Fibroblast of skin of back (primary cell): ENCODE measurements at places on chromosomes 13 and 19.

DNA sequence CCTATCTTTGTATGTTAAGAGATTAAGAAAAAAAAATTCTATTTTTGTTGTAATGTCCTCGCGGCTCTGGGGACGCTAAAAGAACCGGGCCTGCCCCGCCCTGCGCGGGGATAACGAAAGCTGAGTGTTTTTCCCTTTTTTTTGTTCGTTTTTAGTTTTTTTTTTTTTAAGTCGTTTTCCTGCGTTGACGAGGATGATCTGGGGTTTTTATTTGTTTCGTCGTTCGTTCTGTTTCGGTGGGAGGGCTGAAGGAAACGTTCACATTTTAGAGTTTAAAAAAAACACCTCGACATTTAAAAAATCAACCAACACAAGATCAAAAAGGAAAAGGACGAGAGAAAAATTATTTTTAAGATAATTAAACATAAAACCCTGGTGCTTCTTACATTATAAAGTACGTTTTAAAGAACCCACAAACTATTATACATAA lies 5.6 kb downstream of the LYL1 start:
- no peak for DNase-seq

GRCh38 chr13:30569901-30570576 lies 47.7 kb upstream of the USPL1 start:
- peak; percentile 94 for DNase-seq

DNA sequence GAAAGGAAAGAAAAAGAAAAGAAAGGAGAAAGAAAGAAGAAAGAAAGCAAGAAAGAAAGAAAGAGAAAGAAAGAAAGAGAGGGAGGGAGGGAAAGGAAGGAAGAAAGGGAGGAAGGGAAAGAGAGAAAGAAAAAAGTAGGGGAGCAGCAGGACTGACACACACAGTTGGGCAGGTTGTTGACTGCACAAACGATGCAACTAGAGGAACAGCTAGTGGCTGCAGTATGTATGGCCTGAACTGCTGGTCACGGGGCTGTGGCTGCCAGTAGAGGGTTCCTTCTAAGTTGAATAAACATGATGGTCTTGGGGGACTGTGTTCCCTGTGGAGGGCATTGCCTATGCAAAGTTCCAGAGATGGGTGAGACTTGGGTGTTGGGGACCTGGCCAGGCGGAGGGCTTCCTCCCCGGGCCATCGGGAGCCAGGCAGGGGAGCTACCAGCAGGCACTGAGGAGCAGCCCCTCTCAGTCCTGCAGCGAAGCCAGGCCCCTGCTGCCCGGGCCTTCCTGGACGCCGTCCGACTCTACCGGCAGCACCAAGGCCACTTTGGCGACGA lies 16.7 kb upstream of the COLGALT1 start:
- no peak for DNase-seq

- no peak for DNase-seq
Observed at GRCh38 chr19:2042485-2043250, 8.4 kb downstream of the MKNK2 start.

DNA sequence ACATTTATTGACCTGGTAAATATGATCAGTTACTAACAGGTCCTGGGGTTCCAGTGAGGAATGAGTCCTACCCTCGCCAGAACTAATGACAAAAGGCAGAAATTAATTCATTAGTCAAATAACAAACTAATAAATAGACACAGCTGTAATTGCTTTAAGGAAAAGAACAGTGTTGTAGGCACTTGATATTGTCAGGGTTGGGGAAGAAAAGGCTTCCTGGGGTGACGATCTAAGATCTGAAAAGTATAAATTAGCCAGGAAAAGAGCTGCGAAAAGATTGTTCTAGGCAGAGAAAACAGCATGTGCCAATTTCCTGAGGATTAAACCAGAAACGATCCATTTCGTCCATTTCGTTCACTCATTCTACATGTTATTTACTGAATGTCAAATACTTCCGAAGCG lies 670 bp upstream of the CHAF1A start:
- DNase-seq: no peak

DNA sequence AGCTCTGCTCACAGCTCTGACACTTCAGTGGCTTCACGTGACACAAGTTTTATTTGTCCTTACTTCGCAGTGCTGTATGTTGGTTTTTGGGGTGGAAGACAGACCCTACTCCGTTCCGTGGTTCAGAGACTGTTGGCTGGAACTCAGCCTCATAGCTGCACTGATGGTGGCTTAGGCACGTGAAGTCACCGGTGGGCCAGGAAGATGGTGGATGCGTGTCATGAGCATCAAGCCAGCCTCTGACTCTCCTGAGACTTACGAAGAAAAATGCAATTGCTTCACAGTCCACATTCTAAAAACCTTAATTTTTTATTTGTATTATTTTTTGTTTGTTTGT lies 161.4 kb upstream of the SOX1 start:
- DNase-seq: no peak

GRCh38 chr13:111115965-111116521 lies 933 bp downstream of the ARHGEF7 start:
- DNase-seq: peak; percentile 79

DNA sequence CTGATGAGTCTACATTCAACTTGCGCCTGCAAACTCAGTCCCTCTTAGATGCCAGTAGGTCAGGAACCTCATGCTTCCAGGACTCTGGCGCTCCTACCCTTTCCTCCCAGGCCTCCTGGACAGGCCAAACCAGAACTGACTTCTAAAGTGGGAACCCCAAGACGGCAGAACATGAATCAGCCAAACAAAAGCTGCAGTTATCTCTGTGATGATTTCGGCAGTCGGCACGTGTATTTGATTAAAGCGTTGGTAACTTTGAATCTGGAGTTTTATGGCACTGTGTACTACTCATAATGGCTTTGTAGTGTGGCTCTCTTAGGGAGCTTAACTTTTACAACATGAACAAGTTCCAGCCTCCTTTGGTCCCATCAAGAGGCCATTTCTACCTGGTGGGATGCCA lies 13.7 kb downstream of the ACTN4 start:
- no peak for DNase-seq

DNA sequence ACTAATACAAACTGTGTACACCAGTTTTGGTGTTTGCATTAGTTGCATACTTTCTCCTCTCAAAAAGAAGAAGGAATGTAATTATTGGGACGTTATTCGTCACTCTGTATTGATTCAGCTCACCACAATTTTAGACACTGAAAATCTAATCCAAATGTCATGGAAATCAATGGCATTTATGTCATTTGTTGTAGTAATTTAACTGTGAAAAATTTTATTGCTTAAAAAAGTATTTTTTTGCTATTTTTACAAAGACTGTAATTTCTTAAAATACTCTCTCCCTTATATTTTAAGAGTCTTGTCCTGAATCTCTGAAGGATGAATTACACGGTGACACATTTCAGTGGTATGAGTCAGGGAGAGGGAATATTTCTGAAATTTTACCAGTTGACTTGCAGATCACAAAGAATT lies 2117.6 kb downstream of the PCDH9 start:
- DNase-seq: peak; percentile 83

GRCh38 chr13:46035066-46035465 lies 17.5 kb downstream of the ZC3H13 start:
- no peak for DNase-seq

DNA sequence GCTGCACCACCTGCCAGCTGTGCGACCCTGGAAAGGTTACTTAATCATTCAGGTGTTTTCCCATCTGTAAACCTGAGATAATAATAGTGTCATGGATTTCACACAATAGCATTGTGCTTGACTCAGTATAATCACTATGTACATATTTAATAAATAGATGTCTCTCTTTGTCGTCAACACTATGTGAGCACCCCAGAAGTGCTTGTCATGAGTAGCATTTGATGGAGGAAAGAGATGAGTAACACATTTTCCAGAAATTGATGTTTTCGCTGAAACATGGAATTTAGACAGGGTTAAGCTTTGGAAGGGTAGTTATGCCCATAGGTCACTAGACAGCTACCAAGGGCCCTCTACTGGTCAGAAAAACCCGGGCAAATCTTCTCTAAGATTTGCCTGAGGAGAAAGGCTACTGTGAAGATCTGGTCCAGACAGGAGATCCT lies 9.5 kb upstream of the MBNL2 start:
- DNase-seq: peak; percentile 55
